Hepatocyte (in vitro differentiated cells): ENCODE measurements at places on chromosomes 6 and 20. TPM values are rescaled to one million over a fixed set of nuclear protein-coding genes. Genes with fewer than 3 reads are reported as not detected.

GRCh38 chr6:42138630-42139619 lies 3.5 kb downstream of the C6orf132 start:
- no peaks in the 10 kb centered on the region for H3K36me3 ChIP-seq
- H3K27me3 ChIP-seq = no peaks in the 10 kb centered on the region
- DNase-seq = no peak
- H3K4me3 ChIP-seq = no peak overlapping the region
- peaks cover 56% of the 10 kb centered on the region for H3K4me1 ChIP-seq
- peak overlapping the region; percentile 96 for H3K27ac ChIP-seq

GRCh38 chr6:26103141-26103769 lies 16.0 kb downstream of the HFE start:
- no peaks in the 10 kb centered on the region for H3K36me3 ChIP-seq
- no peak overlapping the region for H3K4me3 ChIP-seq
- H3K27ac ChIP-seq = peak overlapping the region; percentile 76
- H3K4me1 ChIP-seq = peaks cover 5% of the 10 kb centered on the region
- DNase-seq = peak; percentile 46

The TTLL9 gene
- 0.84 TPM in 1 of 2 replicates, not detected in the other for total RNA-seq

DNA sequence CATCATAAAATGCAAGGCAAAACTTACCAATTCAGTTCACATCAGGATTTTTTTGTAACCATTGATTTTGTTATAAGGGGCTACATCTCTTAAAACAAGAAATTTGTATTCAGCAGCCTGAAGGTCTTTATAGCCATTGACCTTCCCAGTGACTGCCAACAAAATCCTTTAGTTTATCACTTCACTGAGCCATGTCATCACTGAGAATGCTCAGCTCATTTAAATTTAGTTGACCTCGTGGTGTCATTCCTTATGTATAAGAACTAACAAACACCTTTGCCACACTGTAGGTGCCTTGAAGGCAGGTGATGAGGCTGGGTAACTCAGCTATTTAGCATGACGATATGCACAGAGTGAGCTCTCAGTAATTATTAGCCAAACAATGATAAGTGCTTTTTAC lies 77.7 kb downstream of the GRM1 start:
- no peak for DNase-seq
- no peak overlapping the region for H3K27ac ChIP-seq
- H3K4me3 ChIP-seq = no peak overlapping the region
- no peaks in the 10 kb centered on the region for H3K4me1 ChIP-seq

DNA sequence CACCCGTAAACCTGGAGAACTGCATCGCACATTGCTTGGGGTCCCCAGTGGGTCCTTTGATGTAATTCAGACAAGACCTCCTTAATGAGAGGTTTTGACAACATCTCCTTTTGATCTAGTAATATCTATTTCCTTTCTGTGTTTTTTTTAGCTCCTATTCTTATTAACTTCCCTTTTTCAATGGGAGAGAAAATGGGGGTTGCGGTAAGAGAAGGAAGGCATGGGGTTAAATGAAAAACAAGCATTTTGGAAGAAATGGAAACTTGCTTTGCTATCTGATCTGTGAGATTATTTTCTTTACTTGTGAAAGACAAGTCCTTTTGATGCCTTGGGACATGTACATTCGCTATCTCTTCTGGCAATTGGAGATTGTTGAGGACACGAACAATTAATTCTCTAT lies 418.6 kb upstream of the MAN1A1 start:
- no peak overlapping the region for H3K4me3 ChIP-seq
- H3K4me1 ChIP-seq = no peaks in the 10 kb centered on the region
- no peak overlapping the region for H3K27ac ChIP-seq
- no peaks in the 10 kb centered on the region for H3K27me3 ChIP-seq
- no peaks in the 10 kb centered on the region for H3K36me3 ChIP-seq
- DNase-seq = no peak

GRCh38 chr6:382883-383810 lies 8.4 kb upstream of the IRF4 start:
- no peaks in the 10 kb centered on the region for H3K4me1 ChIP-seq
- peaks cover 34% of the 10 kb centered on the region for H3K27me3 ChIP-seq
- DNase-seq = no peak
- H3K36me3 ChIP-seq = no peaks in the 10 kb centered on the region
- no peak overlapping the region for H3K4me3 ChIP-seq

- no peaks in the 10 kb centered on the region for H3K27me3 ChIP-seq
- peak overlapping the region; percentile 66 for H3K4me3 ChIP-seq
- peak overlapping the region; percentile 95 for H3K27ac ChIP-seq
- H3K36me3 ChIP-seq = no peaks in the 10 kb centered on the region
- no peak for DNase-seq
Measured at GRCh38 chr6:37821446-37821845, 1.9 kb downstream of the ZFAND3 start.

The RRBP1 gene
- total RNA-seq = 182 and 193 TPM in 2 replicates

- H3K27me3 ChIP-seq = no peaks in the 10 kb centered on the region
- H3K4me3 ChIP-seq = no peak overlapping the region
- no peak overlapping the region for H3K27ac ChIP-seq
- no peaks in the 10 kb centered on the region for H3K36me3 ChIP-seq
- peaks cover 10% of the 10 kb centered on the region for H3K4me1 ChIP-seq
- DNase-seq = peak; percentile 13
Measured at GRCh38 chr20:14657266-14658005, 320.0 kb upstream of the FLRT3 start.

GRCh38 chr20:1711826-1712601 lies 54.4 kb upstream of the SIRPG start:
- H3K4me1 ChIP-seq = no peaks in the 10 kb centered on the region
- no peak for DNase-seq
- no peaks in the 10 kb centered on the region for H3K36me3 ChIP-seq

GRCh38 chr20:63533388-63533787 lies 3.8 kb downstream of the PTK6 start:
- no peak overlapping the region for H3K27ac ChIP-seq
- peaks cover 3% of the 10 kb centered on the region for H3K4me1 ChIP-seq
- H3K4me3 ChIP-seq = no peak overlapping the region
- no peaks in the 10 kb centered on the region for H3K36me3 ChIP-seq
- no peaks in the 10 kb centered on the region for H3K27me3 ChIP-seq

DNA sequence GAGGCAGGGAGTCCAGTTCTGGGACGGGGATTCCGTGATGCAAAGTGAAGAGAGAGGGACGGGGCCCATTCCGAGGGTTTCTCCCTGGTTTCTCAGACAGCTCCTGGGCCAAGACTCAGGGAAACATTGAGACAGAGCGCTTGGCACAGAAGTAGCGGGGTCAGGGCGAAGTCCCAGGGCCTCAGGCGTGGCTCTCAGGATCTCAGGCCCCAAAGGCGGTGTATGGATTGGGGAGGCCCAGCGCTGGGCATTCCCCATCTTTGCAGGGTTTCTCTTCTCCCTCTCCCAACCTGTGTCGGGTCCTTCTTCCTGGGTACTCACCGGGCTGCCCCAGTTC lies 35.9 kb upstream of the HLA-G start:
- DNase-seq = no peak
- peak overlapping the region; percentile 60 for H3K27ac ChIP-seq
- no peaks in the 10 kb centered on the region for H3K36me3 ChIP-seq
- H3K4me3 ChIP-seq = no peak overlapping the region
- H3K27me3 ChIP-seq = peaks cover 60% of the 10 kb centered on the region

- H3K4me1 ChIP-seq = no peaks in the 10 kb centered on the region
- H3K4me3 ChIP-seq = no peak overlapping the region
- no peak overlapping the region for H3K27ac ChIP-seq
- peaks cover 2% of the 10 kb centered on the region for H3K27me3 ChIP-seq
Measured at GRCh38 chr20:40532103-40532502, 156.9 kb downstream of the MAFB start.

DNA sequence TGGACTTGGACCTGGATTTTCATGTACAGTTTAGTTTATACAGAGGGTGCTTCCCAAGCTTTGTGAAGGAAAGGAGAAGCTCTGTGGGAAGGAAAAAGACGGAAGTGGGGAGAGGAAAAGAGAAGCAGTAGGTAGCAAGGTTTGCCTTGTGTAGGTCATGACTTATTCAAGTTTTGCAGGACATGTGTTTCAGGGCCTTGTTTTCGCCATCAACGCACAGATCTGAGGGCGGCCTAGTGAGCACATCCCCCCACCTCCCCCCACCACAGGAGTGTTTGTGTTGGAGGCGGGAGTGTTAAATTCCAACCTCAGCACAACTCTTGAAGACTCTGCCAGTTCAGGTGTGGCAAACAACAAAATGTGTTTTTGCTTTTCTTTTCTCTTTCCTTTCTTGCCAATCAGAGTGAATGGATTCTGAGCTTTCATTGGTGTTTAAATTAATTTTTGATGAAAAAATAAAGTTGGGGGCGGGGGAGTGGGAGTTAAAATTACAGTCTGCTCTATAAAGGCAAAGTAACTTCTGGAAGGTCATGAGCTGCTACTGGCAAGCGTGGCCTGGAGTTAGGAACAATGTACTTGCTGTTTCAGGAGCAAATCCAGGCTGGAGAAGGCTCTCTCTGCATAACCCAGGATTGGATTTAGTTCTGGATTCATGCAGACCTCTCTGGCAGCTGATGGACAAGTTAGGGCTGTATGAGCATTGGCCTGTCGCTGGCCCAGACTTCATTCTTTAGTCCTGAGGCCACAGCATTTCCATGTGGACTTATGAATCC lies 338.5 kb downstream of the CD83 start:
- H3K27me3 ChIP-seq = no peaks in the 10 kb centered on the region
- no peak overlapping the region for H3K27ac ChIP-seq
- H3K4me1 ChIP-seq = no peaks in the 10 kb centered on the region
- no peak overlapping the region for H3K4me3 ChIP-seq
- DNase-seq = no peak

DNA sequence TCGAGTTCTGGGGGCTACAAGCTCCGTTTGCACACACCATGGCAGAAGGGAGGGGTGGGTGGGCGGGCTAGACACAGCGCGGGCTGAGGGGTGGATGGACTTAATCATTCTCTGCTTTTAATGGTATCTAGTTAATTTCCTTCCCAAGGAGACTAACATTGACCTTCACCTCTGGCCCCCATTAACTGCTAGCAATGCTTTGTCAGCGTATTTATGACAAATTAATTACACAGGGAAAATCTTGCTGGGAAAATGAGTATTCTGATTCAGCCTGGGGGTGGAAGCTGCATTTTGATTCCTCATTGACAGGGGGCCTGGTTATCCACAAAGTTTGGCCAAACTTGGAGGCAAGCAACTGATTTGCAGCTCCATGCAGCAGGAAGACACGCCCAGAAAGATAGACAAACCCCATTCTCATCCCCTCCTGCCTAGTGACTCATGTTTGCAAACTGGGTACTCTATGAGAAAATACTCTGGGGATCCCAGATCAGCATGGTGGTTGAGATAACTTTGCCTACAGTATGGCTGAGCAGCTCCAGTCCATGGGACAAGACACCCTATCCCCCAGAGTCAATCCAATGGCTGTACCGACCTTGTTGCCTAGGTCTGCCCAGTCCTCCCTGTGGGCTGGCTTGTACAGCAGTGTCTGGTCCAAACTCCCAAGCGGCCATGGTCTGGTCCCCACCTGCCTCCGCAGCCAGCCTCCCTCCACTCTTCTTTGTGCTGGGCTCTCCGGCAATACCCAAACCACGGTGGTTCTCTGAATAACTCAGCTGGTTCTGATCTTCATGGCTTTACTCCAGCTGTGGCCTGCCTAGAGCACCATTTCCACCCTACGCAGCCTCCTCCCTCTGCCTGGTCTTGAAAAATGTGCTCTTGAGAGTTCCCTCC lies 19.7 kb downstream of the ZBP1 start:
- no peaks in the 10 kb centered on the region for H3K4me1 ChIP-seq
- DNase-seq = no peak
- no peak overlapping the region for H3K4me3 ChIP-seq
- H3K27ac ChIP-seq = no peak overlapping the region
- H3K27me3 ChIP-seq = no peaks in the 10 kb centered on the region

- no peaks in the 10 kb centered on the region for H3K27me3 ChIP-seq
- DNase-seq = no peak
- H3K4me3 ChIP-seq = no peak overlapping the region
- no peak overlapping the region for H3K27ac ChIP-seq
- H3K36me3 ChIP-seq = no peaks in the 10 kb centered on the region
Measured at GRCh38 chr6:112268019-112268418, 13.7 kb upstream of the LAMA4 start.

The PTCRA gene
- total RNA-seq = not detected in 2 replicates

DNA sequence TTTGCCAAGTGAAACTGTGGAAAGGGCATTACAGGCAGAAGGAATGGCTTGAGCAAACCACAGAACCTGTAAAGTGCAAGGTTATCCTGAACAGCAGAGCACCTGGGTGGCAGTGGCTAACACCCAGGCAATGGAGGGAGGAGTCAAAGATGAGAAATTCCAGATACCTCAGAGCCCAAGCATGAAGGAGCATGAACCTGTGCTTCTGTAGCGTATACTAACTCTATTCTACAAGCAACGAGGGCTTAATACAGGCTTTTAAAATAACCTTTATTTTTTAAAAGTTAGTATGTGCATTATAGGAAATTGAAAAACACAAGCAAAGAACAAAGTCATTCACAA lies 77.0 kb downstream of the CNBD2 start:
- H3K4me1 ChIP-seq = no peaks in the 10 kb centered on the region
- no peaks in the 10 kb centered on the region for H3K36me3 ChIP-seq
- DNase-seq = no peak
- no peak overlapping the region for H3K4me3 ChIP-seq

The NNAT gene
- not detected in 2 replicates for total RNA-seq

DNA sequence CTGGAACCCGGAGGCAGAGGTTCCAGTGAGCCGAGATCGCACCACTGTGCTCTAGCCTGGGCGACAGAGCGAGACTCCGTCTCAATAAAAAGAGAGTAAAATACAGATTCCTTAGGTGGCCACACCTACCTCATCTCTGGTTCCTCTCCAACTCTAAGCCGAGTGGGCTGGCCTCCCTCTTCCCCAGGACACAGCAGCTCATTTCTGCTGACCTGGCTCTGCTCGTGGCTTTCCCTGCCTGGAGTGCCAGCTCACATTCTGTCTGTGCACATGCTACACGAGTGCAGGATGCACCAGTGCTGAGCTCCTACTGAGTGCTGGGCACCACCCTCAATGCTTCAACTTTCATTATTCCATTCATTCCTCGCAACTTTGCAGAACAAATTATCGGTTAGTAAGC lies 28.8 kb downstream of the EFCAB8 start:
- no peaks in the 10 kb centered on the region for H3K36me3 ChIP-seq
- H3K27ac ChIP-seq = no peak overlapping the region
- H3K4me1 ChIP-seq = no peaks in the 10 kb centered on the region
- no peak for DNase-seq
- no peak overlapping the region for H3K4me3 ChIP-seq
- no peaks in the 10 kb centered on the region for H3K27me3 ChIP-seq

The FNDC11 gene
- total RNA-seq = 0.57 and 0.76 TPM in 2 replicates
